ENCODE measurements at places on chromosomes 1 and 21.
A peak's percentile ranks its signal among the peaks of the same experiment; 100 is the strongest.

DNA sequence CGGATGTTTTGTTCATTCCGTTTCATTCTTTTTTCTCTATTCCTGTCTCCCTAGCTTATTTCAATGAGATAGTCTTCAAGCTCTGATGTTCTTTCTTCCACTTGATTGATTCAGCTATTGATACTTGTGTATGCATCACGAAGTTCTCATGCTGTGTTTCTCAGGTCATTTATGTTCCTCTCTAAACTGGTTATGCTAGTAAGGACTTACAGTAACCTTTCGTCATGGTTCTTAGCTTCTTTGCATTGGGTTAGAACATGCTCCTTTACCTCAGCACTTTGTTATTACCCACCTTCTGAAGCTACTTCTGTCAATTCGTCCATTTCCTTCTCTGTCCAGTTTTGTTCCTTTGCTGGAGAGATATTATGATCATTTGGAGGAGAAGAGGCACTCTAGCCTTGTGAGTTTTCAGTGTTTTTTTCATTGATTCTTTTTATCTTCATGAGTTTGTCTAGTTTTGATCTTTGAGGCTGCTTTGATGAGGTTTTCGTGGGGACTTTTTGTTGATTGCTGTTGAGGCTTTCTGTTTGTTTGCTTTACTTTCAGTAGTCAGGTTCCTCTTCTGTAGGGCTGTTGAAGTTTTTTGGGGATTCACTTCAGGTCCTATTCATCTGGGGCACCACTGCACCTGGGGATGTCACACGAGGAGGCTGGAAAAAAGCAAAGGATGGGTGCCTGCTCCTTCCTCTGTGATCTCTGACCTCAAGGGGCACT is 496.9 kb upstream of the LRRC7 start:
- no peak for DNase-seq

DNA sequence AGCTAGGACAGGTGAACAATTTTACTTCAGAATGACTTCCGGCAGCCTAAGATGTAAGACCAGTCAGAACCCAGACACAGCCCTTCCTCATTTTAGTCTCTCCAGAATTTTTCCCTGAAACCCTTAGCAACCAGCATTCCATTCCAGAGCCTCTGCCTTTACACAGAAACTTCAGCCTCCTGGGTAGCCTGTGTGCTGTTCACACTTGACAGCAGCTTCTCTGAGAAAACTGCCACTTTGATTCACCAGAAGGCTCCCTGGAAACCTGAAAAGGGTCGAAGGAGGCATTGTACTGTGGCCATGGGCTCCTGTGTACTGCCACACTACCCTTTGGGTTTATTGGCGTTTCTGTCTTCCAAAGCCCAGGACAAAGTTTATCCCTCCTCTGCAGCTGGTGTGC is 17.4 kb downstream of the HYI start:
- DNase-seq, result no peak

- peak; percentile 45 for DNase-seq
Measured at GRCh38 chr1:19644681-19645410, 735 bp downstream of the NBL1 start.

DNA sequence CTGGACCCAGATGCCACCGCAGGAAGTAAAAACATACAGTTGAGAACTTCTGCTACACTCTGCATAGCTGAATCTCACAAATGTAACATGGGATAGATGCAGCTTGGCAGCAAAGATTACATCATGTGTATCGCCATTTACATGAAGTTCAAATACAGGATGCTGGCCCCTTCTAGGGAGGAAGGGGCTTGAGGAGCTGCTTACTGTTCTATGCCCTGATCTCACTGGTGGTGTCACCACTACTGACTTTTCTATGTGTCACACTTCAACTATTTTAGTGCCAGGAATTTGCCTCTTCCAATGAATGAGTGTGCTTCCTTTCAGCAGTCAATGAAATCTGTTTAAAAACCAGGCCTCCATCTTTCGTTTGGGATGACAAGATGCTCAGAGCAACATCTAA is 31.1 kb downstream of the MRAP start:
- no peak for DNase-seq

GRCh38 chr1:202628646-202629215 is 81.5 kb downstream of the SYT2 start:
- DNase-seq, result no peak

Measured in activated CD4-positive, alpha-beta T cell treated with anti-CD3 and anti-CD28 coated beads, Interleukin-2, amount 50 U/mL, for 4 hours (primary cell).